SIG-M5 (cell line): ENCODE measurements at places on chromosomes 6 and 20.

- DNase-seq: no peak
Observed at GRCh38 chr6:6008648-6009421, 2.1 kb upstream of the NRN1 start.

DNA sequence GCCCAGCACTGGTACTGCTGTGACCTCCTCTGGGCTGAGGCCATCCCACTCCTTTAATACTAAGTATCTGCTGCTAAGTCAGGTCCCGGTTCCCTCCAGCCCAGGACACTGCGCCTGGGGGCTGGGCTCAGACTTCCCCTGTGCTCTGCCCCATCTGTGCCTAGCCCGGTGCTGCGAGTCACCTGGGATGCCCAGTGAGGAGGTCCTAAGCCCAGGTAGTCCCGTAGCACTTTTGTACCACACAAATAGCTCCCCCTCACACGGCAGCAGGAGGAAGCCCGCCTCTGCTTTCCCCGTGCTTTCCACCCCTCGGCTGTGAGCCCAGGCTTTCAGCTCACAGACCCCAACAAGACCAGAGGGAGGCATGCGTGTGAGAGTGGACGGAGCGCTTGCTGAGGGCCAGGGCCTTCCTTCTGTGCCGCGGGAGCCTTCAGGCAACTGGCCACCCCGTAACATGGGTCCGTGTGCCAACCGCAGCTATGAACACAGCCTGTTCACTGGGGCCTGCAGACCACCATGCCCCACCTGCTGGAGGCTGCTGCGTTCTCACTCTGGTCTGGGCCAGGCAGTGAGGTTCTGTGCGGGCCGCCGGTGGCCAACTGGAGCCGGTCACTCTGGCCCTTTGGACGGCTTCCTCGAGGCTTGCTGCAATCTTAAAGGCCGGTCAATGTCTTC, 79.9 kb upstream of the MPC1 start:
- DNase-seq: no peak

DNA sequence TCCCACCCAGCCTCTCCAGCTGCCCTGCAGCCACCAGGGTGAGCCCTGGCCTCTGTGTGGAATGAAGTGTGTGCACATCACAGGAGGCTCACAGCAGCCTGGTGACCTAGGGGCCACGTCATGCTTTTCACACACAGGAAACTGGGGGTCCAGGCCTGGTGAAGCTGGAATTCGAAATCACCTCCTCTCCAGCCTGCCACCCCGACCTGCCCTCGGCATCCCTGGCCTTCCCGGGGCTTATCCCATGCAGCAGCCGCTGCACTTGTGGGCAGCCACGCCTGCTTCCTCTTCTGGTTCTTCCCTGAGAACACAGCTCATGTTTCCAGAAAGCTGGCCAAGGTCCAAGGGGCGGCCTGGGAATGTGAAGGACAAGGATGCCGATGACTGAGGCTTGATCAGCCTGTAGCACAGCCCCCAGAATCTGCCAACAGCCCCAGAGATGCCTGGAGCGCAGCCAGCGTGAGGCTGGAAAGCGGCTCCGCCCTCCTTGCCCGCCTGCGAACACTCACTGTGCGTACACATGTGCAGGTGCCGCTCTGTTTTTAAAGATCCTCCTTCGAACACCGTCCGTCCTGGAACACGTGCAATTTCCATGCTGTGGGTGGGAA, 4.2 kb upstream of the NTSR1 start:
- DNase-seq: no peak

- no peak for DNase-seq
Observed at GRCh38 chr6:9711365-9711764, 703.5 kb downstream of the TFAP2A start.

- DNase-seq: no peak
Observed at GRCh38 chr6:123687864-123688263, 51.1 kb upstream of the TRDN start.

GRCh38 chr6:156316583-156317125, 460.5 kb upstream of the ARID1B start:
- DNase-seq: no peak
